ENCODE measurements at places on chromosomes 5 and 9.

- no peak for DNase-seq
These were observed 336.8 kb upstream of the SLC30A5 start for GRCh38 chr5:68757006-68757405.

DNA sequence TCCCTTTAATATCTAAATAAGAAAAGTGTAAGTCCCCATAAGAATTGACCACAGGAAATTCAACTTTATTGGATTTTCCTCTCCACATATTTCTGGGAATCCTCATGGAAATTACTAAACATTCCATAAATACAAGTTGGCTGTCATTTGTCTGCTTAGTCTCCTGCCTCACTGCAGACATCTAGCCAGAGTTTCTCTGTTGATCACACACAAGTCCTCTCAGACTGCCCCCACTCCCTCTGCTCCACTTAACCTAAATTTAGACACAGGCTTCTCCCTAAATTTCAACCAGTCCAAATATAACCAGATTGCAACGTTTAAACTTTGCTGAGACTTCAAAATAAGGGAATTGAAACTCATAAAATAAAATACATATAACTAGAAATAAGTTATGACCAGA is 982.1 kb downstream of the DTWD2 start:
- no peak for DNase-seq

- DNase-seq, result peak; percentile 19
These were observed 235.6 kb downstream of the ELAVL2 start for GRCh38 chr9:23590276-23591000.

GRCh38 chr9:120877276-120878034 is 467 bp upstream of the PHF19 start:
- DNase-seq, result peak; percentile 65

DNA sequence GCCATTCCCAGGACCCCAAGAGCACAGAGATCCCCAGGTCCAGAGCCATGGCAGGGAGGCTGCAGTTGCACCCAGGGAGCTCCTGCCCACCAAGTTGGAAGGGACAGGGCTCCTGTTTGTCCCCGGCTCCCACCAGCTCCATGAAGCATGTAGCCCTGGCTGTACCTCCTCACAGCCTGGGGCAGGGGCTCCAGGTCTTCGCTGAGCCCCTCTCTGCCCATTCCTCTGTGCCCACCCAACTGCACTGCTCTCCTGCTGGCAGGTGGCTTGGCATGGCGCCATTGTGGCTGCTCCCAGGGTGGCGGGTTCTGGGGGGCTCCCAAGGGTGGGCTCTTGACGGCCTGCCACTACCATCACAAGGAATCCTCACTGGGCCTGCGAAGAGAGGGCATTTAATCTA is 197.5 kb upstream of the DAB2 start:
- DNase-seq, result no peak

DNA sequence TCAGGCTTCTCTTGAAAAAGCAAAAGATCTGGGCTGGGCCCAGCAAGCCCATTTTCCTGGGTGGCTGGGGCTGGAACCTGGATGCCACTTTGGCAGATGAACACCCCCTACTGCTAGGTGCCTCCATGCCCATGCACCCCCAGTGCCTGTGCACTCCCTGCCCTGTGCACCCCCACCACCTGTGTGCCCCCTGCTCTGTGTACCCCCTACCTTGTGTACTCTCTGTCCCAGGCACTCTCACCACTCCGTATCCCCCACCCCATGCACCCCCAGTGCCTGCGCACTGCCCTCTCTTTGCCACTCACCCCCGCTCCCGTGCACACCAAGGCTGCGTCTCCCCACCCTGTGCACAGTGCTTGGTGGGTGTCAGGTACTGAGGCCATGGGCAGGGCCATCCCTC is 14.2 kb downstream of the UNC5A start:
- DNase-seq, result no peak

- DNase-seq, result no peak
These were observed 61.4 kb downstream of the RANBP6 start for GRCh38 chr9:5953743-5954707.

DNA sequence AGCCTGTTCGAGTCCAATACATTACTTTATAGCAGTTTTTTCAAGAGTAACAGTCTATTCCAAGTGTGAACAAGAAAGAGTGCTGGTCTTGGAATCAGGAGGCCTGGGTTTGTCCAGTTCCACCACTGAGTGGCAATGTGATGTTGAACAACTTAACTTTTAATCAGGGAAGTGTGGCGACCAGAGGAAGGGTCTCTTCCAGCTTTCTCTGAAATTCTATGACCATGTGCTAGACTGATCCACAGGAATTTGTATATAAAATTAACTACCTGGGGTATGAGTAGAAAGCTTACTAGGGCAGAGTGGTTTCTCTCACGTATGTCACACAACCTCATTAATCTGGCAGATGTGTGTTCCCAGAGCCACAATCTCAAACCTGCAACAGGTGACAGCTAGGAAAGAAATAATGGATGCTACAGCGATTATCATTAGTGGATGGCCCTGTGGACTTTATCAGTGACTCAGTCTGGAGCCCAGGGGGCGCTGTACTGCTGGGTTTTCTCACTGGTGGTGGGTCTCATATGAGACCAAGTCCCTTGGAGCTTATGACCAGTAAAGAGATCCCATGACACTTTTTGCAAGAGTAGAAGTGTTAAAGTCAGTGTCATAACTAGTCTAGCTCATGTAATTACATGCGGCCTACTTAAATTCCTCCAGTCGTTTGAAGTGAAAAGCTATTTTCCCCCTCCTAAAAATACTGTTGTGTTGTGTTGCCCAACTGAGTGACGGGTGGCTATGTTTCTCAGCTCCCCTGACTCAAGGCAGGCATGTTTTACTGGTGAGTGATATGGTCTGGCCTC is 116.5 kb downstream of the GDNF start:
- peak; percentile 8 for DNase-seq

- no peak for DNase-seq
These were observed 30.2 kb upstream of the ANXA1 start for GRCh38 chr9:73121375-73121935.

DNA sequence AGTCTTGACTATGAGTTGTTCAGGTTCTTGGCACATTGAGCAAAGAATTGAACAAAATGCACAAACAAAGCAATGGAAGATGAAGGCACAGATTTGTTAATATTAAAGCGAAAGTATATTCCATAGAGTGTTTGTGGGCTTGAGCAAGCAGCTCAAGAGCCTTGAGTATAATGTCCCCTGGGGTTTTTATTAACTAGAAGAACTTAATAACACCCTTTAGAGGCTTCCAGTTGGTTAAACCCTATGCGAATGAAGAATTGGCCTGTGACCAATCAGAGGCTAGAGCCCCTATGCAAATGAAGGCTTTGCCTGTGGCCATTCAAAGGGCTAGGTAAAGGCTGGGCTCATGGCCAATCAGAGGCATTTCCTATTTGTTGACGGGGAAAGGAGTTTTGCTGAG is 135.3 kb upstream of the IL12B start:
- no peak for DNase-seq

DNA sequence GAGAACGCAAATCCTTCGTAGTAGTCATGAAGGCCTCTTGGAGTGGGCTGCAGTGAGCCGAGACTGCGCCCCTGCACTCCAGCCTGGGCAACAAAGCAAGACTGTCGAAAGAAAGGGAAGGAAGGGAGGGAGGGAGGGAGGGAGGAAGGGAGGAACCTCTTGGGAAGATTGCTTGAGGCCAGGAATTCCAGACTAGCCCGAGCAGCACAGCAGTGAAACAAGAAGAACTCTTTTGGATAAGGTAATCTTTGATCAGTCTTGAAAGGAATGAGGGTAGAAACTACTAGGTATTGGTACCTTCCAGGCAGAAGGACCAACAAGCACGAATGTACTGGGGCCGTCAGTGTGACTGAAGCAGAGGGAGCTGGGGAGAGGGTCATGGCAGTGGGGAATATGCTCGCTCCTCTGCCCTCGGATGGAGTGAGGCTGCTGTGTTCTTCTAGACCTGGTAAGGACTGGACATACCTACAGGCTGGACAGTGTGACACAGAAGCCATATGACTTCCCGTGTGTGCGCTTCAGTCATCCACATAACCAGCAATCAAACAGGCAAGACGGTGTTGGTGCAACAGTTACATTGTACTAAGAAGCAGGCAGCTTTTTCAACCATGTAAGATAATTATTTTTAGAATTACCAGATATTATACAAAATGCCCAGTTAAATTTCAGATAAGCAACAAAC is 45.2 kb downstream of the P4HA2 start:
- no peak for DNase-seq

DNA sequence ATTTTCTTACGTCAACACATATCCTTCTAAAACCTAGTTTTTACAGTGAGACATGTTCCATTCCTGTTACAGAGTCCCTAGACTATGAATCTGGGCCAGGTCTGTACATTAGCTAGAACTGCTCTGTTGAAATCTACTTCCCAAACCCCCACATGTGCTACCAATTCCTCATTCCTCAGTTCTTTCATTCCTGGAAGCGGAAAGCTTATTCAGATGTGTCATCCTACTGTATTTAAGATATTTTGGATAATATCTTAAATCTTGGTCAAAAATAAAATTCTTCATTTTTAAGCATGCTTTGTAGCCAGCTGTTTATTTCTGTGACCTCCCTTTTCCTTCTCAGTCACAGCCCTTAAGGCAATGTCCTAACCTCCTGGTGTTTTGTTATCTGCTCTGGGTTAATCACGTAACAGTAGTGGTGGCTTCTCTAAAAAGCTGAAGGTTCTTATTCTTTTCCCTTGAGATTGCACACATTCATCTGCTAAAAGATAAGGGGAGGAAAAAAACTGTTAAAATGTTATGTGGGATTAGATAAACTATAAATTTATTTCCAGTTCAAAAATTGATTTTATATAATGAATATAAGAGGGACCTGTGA is 35.6 kb downstream of the GLRX start:
- DNase-seq, result no peak

- no peak for DNase-seq
These were observed 14.2 kb upstream of the CCDC180 start for GRCh38 chr9:97293207-97293721.

DNA sequence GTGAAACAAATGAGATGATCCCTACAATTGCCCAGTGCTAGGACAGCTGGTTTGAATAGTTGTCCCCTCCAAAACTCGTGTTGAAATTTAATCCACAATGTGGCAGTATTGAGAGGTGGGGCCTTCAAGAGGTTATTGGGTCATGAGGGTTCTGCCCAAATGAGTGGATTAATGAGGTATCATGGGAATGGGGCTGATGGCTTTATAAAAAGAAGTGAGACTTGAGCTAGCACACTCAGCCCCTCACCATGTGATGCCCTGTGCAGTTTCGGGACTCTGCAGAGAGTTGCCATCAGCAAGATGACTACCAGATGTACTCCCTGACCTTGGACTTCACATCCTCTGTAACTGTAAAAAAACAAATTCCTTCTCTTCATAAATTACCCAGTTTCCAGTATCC is 33.1 kb downstream of the RANBP6 start:
- DNase-seq, result no peak

DNA sequence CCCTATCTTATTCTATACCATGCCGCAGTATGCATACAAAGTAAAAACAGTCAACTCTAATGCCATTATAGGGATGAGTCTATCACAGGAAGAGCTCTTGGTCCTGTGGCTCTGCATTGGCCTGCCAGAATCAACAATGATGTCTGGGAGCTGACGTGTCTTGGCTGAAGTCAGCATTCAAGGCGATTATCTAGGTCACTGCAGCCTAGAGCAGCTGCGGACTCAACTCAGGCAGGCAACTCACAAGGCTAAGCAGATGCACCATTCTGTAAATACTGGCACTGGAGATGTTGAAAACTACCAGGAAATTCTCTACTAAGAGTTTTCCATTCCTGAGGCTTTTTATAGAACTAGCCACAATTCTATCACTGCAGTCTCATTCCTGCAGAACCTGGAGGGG is 13.3 kb downstream of the SPATA9 start:
- no peak for DNase-seq

- DNase-seq, result no peak
These were observed 16.1 kb downstream of the GSN start for GRCh38 chr9:121283856-121284732.

DNA sequence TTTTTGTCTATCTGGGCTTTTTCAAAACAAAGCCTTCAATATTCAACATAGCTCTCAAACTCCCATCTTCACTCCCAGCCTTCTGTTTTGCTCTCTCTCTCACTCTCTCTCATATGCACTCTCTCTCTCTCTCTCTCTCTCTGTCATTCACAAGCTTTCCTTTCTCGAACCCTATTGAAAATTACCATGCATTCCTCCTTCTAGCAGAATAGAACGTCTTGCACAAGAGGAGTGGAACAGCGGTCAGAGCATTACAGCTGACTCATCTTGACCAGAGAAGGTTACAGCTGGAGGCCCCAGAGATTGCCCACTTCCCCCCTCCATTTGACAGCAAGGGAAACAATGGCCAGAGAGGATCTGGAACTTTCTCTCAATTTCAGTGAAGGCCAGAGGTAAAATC is 51.0 kb upstream of the LIFR start:
- no peak for DNase-seq

DNA sequence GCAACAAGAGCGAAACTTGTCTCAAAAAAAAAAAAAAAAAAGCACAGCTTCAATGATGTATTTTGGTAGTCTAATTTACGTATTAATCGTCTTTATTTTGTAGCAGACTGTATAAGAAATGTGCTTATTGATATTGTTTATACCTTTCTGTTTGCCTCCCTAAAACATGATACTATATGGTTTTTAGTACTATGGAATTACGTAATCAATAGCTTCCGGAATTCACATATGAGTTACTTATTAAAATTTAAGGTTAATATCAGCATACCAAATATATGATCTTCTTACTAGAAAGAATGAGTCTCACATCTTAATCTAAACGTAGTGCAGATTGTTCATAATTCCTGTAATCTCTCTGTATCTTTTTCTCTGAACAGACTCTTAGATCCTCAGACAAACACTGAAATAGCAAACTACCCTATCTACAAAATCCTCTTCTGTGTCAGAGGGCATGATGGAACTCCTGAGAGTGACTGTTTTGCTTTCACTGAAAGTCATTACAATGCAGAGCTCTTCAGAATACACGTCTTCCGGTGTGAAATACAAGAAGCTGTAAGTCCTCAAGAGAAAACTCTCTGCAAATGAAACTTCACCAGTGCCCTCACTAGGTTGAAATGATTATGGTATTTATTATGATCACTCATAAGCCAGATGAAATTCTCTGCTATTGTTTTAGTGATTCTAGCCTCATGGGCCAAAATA is 44.4 kb upstream of the GPR21 start:
- DNase-seq, result no peak

GRCh38 chr9:133536536-133536935 is 2.0 kb downstream of the ADAMTSL2 start:
- no peak for DNase-seq

DNA sequence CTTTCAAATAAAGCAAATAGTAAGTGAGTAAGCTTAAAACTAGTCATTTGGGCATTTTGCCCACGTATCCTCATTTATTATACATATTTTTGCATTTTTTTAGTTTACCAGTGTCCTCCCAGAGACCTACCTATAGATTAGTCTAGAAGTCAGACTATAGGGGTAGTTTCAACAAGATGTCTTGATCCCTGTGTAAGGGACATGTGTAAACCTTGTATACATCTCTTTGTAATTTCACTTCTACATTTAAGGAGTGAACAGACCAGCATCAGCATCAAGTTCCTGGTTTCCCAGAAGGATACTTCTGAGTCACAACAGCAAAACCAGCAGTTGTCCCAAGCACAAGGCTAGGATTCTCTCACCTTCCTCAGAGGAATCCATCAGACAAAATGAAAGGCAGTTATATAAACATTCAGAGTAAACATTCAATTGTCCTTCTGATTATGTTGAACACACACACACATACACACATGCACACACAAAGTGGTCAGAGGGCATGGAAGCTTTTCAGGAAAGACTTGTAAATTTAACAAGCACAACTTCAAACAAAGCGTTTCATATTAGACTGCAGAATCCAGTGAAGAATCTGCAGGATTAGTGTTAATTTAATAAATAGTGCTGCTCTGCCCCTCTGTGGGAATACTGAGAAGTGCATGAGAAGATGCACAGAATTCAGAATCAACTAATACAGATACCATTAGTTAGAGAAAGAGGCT is 55.4 kb downstream of the HINT1 start:
- DNase-seq, result peak; percentile 37

GRCh38 chr9:122005597-122005996 is 87.5 kb downstream of the TTLL11 start:
- DNase-seq, result no peak
